ENCODE measurements at places on chromosomes 6 and 20.

- no peak for DNase-seq
Measured at GRCh38 chr6:101434601-101435000, 41.1 kb downstream of the GRIK2 start.

- no peak for DNase-seq
Measured at GRCh38 chr6:44462797-44463727, 75.6 kb downstream of the CDC5L start.

DNA sequence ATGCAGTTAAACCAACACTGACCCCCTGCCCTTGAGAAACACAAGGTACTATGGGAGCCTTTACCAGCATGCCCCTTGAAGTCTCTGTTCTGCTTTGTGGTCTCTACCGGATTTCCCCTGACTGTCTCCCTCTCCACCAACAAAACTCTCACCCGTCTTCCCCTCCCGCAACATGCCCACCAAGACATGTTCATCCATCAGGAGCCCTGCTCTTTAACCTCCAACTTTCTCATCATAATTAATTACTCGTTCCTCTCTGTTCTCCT lies 1.1 kb downstream of the ZNF165 start:
- no peak for DNase-seq

DNA sequence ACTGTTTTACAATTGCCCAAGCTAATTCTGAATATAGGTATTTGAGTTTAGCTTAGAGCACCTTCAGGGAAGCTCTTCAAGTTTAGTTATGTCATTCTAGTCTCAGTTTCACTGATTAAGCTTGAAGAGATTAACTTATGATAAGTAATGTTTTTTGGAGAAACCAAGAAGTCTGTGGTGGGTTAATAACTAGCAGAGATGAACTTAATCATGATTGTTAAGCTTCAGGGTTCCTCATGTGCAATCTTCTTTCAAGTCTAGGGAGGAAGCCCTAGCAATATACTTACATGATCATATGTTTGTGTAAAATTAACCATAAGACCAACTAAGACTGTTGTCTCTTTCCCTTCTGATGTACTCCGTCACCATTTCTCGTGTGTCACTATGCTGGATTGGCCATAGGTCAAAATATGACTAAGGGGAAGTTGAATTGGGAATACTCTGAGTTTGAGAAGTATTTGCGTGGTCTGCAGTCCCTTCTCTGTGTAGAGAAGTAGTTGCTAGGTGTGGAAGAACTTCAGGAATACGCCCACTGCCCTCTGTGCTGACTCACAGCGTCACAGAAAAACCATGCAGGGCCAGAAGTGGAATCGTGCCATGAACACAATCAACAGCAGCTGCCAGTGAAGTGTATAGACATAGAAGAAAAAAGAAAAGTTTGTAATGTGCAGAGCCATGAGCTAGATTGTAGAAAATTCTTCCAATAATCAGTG lies 88.3 kb downstream of the SH3BGRL2 start:
- no peak for DNase-seq

DNA sequence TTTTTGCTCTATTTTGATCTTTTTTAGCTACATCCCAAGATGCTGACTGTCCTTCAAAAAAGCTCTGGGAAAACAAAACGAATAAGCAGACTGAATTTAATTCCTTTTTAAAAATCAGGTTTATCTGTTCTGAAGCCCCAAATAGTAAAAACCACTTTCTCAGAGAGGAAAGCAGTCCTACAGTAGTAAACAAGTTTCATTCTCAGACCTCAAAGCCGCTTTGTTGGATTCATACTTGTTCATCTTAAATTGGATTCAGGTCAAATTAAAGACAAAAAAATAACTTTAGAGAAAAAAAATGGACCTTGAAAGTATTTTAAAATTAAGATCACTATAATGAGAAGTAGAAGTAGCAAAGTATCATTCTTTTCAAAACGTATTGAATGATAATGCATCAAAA lies 96.1 kb upstream of the THEMIS start:
- DNase-seq, result no peak

DNA sequence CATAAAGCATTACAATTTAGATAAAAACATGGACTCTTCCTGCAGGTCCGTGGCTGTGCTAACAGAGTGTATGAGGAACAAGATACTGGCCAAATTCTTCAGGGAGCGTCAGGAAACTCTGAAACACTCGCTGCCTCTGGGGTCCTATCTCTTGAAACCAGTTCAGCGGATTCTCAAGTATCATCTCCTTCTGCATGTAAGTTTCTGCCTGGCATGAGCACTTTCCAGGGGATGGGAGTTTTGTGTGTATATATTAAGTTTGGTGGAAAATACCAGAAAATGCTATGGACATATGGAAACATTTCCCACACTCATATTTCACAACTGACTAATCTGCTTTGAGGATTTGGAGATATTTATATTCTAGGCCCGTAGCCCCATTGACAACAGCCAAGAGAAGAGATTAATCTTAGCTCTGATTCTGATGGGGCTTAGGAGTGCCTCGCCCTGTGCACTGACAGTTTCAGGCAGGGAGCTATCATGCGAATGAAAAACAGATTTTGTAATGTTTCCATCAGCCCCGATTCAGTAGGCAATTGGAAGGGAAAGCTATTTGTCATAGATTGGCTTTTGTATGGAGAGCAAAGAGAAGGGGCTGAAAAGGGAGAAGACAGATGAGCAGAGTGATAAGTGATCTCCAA lies 64.7 kb upstream of the MTHFD1L start:
- no peak for DNase-seq

DNA sequence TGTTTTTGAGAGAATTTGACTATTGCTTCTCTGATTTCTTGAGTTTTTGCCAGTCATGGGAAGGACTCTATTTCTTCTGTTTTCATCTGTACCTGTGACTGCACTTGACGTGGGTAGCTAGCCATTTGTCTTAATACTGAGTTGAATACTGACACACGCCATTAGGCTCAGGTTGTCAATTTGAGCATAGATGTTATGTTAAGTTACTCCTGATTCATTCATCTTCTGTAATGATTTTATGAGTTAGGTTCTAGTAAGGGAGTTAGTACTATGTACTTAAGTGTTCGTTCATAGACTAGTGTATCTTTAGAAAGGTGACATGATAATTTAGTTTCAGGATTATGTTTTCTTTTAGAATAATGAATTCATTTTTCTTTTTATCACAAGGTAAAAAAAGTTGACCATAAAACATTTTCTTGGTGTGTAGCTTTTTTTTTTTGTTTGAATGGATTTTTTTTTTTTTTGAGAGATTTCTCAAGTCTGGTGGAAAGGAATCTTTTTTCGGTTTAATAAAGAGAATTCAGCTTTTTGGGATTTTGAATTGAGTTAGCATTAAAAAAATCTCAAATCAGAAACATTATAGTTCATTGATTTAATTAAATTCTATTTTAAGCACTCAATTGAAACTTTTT lies 1.7 kb downstream of the AFDN start:
- no peak for DNase-seq

DNA sequence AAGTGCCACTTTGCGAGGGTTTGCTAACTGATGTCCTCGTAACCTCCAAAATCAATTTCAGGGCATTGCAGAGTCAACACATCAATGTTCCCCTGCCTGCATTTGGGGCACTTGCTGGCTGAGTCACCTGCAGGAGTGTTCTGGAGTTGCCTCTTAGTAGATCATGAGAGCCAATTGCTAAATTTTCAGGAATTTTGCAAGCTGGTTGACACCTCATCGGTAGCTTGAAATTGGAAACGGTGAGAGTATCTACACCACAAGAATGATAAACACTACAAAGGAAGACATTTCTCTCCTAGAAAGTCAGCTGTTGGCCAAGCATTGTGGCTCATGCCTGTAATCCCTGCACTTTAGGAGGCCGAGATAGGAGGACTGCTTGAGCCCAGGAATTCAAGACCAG lies 10.8 kb upstream of the BFSP1 start:
- DNase-seq, result no peak

DNA sequence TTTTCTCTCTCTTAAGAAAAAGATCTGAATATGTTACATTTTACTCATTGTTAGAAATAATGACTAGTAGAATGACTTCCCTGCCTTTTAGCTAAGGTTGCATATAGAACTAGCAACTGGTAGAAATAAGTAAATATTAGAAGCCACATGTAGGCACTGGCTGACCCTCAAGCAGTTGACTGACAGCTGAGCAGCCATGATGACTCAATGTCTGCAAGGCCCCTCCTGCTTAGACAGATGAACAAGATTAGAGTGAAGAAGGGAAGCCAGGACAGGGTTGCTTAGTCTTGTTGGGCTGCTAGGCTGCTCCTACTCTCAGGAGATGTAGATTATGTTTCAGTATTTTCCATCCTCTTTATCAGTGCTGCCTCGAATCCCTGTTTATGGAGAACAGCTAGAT lies 6.5 kb downstream of the MEP1A start:
- DNase-seq, result no peak

DNA sequence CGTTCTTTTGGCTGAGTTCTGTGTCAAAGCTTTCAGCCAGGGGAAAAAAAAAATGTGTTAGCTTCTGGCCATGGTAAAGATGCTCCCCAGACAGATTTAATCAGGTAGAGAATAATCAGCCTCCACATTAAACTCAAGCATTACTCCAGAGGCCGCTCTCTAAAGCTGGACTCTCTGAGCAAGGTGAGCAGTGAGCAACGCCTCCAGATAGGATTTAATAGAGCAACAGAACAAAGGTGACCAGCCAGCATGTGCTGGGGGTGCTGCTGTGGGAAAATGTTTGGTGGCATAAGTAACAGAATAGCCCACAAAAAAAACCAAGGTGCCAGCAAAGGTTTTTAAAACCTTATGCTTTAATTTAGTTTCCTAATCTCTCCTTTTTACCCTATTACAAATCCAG lies 103.5 kb upstream of the TRAF3IP2 start:
- DNase-seq, result no peak

- DNase-seq, result no peak
Measured at GRCh38 chr6:28914941-28915340, 8.8 kb downstream of the TRIM27 start.

DNA sequence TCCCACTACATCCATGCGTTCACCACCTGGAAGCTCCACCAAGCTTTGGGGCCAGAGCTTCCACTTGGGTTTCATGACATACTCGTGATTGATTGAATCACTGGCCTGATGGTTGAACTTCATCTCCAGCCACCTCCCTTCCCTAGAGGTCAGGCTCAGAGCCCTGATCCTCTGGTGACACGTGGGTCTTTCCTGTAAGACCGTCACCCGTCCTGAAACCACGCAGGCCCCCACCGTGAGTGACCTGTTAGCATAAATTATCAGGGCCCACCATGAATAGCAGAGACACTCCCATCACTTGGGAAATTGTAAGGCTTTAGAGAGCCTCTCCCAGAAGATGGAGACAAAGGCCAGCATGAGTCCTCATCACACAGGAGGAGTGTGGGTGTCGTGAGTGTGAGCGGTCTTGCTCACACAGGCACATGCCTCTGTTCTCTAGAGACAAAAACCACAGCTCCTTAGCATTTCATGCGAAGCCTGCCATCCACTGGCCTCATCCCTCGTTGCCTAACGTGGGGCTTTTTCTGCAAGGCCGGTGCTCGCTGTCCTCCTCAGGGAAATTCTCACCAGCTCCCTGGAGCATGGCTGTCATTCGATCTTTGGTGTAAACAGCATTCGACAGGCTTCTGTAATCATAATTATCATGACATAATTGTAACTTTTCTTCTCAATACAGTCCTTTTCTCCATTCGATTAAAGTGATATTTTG lies 65.1 kb upstream of the DUSP22 start:
- DNase-seq, result no peak

DNA sequence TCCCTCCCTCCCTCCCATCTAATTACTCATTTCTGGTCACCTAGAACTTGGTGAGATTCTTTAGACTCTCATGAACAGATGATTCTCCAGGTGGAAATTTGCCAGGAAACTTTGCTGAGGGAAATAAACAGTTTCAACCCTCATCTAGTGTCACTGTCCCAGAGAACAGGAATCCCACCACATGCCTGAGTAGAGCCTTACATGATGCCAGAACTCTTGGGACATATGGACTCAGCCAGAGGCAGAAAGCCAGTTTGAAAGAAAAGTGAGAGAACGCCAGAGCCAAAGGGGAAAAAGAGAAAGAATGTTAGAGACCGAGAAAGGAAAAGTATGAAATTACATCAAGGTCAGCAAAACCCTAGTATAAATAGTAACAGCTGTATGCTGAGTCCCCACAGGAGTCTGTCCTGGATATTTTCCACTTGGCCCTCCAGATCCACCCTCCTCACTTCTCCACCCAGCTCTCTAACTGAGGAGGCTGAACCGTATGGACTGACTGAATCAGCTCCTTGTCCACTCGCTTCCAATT lies 127.5 kb upstream of the COL21A1 start:
- no peak for DNase-seq

GRCh38 chr6:160004018-160004417 lies 35.1 kb downstream of the IGF2R start:
- no peak for DNase-seq

- no peak for DNase-seq
Measured at GRCh38 chr6:5439749-5440148, 178.4 kb downstream of the FARS2 start.

- no peak for DNase-seq
Measured at GRCh38 chr6:161010418-161010817, 18.8 kb downstream of the MAP3K4 start.

DNA sequence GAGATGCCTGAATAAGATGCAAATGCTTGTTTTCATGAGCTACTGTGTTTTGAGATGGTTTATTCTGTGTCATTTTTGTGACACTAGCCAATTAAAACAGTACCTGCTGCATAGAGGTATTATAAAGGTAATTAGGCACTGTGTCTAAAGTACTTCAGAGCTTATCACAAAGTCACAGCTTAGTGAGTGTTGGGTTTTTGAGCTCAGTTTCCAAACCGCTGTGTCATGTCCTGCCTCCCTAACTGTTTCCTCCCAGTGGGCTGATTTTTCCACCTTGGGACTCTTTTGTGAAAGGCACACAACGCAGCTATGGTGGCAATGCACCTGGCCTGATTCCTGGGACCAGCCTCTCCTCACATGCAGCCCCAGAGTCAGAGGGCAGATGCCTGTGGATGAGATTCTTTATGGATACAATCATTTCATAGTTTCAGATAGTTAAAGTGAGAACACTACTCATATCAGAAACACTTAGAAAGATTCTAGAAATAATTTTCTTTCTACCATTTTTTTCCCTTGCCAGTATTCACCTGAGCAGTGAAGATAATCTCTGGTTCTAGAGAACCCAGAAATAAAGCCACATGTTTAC lies 41.3 kb upstream of the TAGAP start:
- DNase-seq, result no peak

DNA sequence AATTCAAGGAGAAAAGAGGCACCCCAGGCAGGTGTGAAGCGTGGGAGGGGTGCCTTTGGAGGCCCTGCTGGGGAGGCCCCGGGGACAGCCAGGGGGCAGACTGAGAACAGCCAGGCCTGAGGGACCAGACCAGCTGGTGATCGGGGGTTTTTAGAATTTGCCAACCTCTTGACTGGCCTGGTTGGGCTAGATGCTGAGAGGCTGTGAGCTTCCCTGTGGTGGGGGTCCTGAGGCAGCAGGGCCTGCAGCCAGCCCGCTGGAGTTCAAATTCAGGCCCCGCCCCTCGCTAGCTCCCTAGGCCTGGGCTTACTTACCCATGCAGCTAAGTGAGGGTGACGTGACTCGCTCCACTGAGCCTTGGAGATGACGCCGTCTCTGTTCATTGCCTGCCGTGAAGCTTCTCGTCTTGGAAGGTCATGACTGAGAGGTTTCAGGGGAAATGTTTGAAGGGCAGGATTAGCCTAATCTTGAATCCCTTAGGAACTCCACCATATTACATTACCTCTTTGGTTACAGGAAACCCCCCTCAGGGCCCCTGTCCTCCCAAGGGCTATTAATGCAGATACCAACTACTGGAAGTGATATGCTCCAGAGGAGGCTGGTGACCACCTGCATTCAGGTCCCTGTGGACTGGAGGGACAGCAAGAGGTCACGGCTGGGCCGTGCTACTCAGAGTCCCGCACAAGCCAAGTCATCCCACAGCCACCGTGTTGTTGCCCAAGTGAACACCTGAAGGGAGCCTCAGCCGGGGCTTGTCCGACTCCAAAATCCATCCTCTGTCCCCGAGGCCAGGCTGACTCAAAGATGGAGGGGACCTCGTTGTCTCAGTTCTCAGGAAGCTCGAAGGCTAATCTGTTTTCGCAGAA lies 73.9 kb upstream of the DUSP22 start:
- no peak for DNase-seq
